ENCODE measurements at places on chromosomes 7 and 10. TPM values are rescaled to one million over a fixed set of nuclear protein-coding genes. Genes with fewer than 3 reads are reported as not detected.

- peak; percentile 27 for DNase-seq
Observed at GRCh38 chr10:59970396-59971368, 64.3 kb upstream of the CCDC6 start.

HKDC1 gene
- total RNA-seq, result not detected

GRCh38 chr10:49819234-49819958 lies 57.3 kb upstream of the OGDHL start:
- DNase-seq, result no peak

ENTPD1 gene
- 3.7 TPM for total RNA-seq

DNA sequence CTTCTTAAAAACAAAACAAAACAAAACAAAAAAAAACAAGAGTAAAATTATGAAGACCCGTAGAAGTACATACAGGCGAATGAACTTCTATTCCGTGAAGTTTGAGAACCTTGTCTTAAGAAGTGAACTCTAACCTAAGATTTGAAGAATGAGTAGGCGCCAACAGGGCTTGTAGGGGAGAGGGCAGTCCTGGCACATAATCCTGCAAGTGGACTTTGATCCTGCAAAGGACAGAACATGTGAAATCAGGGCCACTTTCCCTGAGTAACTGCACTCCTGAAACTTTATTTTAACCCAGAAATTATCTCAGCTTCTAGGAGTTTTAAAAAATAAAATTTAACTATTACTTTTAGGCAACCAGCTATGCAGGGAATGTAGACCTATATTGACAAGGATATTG lies 62.0 kb downstream of the GNAT3 start:
- DNase-seq, result no peak

- DNase-seq, result no peak
Observed at GRCh38 chr10:131099028-131099726, 212.3 kb downstream of the TCERG1L start.

ANKRD30A gene
- not detected for total RNA-seq

OR9A2 gene
- 0.37 TPM for total RNA-seq

DNA sequence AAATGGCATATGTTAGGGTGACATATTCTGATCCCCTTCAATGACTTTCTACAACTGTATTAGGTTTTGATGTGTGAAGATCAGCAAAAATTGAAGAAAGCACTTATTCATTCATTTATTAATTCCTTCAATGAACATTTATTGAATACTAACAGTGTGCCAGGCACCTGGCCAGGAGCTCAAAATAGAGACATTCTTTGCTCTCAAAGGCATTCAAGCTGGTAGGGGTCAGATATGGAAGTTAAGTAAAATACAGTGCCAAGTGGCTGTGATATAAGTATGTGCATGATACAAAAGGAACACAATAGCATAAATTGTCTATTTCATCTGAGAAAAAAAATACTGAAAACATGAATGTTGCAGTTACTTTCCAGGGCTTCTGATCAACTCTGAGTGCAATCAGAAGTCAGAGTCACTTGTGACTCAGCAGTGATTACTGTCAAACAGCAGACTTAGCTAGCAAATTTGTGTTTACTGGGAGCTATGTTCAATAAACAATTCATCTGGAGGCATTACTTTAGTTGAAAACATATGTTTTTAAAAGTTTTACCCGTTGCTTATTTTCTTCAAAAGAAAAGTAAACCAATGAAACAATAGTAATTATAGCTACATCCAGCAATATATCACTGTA lies 60.4 kb upstream of the CACNB2 start:
- DNase-seq, result no peak

DNA sequence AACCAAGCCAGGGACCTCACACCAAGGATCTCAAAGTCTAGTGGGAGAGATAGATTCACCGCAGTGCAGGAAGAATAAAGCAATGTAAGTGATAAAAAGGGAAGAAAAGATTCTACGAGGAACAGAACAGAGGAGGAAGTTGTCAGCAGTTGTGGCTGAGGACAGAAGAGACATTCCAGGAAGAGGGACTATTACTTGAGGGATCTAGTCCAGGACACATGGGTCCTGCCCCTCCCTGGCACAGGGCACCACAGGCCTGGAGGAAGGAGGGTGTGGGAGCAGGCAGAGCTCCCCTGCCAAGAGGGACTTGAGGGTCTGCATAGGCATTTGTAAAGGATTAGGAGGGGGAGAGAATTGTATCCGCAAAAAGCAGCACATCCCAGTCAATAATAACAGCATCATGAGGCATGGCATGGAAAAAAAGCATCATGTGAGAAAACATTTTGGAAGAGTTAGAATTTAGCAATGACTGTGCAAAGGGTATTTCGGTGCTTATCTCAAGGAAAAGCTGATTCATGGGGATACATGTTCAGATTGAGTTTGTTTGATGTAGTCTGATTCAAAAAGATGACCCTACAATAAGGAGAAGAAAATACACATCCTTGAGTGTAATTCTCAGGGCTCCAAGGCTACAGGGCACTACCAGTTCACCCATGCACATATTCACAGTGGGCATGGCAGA lies 12.7 kb downstream of the C10orf71 start:
- no peak for DNase-seq

ASB10 gene
- total RNA-seq, result not detected

H2BK1 gene
- not detected for total RNA-seq
